ENCODE measurements at places on chromosomes 2 and 18.

GRCh38 chr2:24111407-24111901, 11.7 kb downstream of the PFN4 start:
- no peak for DNase-seq

DNA sequence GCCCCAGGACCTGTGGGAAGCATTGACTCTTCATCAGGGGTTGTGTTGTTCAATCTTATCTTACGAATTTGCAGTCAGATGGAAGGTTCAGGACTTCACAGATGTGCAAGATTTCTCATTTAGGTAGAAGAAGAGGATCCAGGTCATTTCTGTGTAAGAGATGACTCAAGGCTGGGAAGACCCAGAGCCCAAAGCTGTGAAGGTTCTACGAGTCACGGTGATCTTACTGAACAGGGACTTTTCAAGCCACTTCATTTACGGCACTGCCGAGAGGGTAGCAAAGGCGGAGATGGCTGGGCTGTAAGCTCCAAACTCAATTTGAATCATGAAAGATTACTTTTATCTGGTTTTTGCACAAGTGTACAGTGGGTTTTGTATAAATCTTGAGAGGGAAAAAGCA, 228.0 kb upstream of the MEX3C start:
- peak; percentile 23 for DNase-seq

DNA sequence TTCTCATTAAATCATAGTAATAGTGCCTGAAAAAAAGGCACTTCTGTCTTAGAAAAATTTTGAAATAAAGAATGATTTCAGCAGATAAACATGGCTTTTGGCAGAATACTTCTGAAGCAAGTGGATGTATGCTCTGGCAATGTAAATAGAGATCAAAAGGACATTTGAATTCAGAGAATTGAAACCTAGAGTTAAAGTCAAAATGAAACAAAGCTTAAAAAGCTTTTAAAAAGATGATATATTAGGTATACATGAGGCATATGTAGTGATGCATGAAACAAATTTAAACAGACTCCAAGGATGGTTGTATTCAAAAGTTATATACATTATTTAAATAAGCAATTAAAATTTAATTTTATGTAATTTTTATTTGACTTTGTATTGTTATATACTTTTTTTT, 1344.5 kb upstream of the TMEFF2 start:
- DNase-seq = no peak

DNA sequence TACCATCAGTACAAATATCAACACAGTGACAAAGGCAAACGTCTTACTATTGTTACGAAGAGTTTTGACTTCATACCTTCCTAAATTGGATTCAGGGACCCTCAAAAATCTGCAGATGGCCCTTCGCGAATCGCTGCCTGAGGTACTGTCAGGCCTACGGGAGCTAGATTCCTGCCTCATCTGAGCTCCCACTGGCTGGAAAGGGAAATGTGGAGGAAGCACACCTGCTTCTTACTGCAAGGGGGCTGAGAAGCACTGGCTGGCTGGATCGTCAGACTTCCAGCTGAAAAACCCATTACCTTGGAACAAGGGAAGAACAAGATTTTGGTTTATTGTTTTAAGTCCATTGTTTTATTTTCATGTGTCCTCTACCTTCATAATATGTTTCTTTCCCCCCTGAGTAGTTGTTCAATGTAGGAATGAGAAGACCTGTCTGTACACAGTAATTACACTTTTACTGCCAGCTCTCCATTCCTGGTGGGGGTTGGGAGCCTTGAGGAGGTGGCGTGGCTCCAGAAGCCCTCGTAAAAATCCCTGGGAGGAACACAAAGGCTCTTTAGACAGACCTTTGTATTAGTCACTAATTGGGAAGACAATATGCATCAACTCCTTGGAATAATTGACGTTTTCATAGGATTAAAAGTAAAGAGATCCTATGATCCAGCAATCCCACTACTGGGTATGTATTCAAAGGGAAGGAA, 124.1 kb upstream of the NOSTRIN start:
- DNase-seq = no peak

- no peak for DNase-seq
Observed at GRCh38 chr2:8004250-8004681, 677.6 kb upstream of the ID2 start.

GRCh38 chr2:24121469-24121868, 1.7 kb downstream of the PFN4 start:
- DNase-seq = no peak

DNA sequence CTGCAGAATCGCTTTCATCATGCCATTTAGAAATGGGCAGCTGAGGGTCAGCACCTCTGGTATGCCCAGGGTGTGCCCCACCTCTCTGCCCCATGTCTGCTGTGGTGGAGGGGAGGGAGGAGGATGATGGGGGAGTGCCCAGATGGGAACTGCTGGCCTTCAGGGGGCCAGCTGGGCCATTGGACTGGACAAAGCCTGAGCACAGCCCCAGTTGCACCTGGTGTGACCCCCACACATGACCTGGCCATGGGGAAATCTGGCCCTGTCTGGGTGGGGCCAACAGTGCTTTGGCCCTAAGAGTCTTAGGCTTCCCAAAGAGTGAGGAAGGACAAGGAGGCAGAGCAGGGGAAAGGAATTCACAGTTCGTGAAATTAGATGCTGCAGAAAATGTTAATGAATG, 44.1 kb downstream of the CTIF start:
- no peak for DNase-seq

GRCh38 chr18:78673516-78674321, 305.9 kb upstream of the SALL3 start:
- no peak for DNase-seq

DNA sequence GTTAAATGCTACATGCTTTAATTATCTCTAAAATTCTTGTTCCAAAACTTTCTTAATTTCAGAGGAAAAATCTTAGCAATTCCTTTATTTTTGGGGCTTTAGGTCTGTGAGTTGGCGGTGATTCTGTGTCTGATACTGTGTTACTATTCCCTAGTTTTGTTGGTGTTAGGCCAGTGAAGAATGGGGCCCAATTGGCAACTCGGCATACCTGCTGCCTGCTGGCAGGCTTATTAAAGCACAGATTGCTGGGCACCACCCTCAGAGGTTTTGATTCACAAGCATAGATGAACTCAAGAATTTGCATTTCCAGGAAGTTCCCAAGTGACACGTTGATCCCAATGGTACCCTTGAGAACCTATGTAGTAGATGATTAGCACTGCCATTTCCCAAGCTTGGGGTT, 101.6 kb downstream of the OSBPL6 start:
- no peak for DNase-seq

GRCh38 chr2:205748639-205749038, 66.3 kb downstream of the NRP2 start:
- DNase-seq = no peak
